ENCODE measurements at places on chromosomes 16 and 17. TPM values are rescaled to one million over a fixed set of nuclear protein-coding genes. Genes with fewer than 3 reads are reported as not detected.

DNA sequence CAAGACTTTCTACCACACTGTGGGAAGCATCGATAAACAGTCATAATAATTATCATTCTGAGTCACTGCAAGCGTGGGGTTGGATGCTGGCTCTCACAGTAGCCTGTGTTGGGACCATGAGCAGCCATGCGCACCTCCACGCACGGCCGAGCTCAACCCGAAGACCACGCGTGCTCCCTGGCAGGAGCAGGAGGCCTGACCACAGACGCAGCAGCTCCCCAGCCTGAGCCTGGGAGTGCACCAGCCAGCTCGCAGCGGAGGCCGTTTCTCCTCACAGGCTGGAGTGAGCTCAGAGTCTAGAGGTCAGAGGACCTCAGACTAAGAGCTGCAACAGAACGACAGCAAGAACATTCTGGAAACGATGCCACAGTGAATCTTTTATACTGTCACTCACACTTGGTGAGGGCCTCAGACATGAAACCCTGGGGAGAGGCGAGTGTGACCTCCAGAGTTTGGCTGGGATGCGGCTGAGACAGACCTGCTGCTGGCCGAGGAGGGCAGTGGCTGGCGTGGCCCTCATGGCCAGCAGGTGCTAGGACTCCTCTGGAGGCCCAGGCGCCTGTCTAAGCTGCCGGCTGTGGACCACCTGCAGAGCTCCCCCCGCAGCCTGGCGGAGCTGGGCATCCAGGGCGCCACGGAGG lies 6.0 kb downstream of the NDUFAF8 start:
- DNase-seq: no peak

Gene TBC1D3L
- total RNA-seq: 1.5 TPM

DNA sequence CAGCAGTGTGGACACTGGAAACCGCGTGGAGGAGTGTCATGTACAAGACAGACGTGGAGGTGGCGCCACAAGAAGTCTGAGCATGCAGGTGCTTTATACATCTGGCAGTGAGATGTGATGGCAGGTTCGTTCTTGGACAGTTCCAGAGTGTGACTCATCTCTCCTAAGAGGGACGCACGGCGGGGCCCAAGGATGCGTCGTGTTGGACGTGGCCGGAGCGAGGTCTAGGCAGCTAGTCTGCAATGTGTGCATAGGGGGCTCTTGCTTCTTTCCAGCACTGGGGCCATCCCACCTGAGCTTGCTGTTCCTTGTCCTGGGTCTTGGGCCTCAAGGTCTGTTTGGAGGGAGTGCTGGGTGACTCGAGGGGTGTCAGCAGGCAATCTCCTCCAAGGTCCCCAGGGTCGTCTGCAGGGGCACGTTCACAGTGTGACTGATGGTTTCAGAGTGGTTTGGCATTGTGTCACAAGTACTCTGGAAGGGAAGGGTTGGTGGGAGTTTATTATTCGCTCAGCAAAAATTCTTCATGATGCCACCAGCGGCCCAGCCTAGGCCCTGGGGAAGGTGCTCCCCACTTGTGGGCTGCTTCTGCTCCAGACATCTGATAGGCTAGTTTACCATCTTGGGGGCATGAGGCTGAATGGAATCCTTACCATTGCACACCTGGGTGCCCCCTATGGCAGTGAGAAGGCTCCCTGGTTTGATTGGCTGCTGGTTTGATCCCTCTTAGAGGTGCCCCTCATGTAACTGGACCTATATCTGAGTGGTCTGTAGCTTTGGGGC lies 22.1 kb downstream of the SPACA3 start:
- DNase-seq: no peak

DNA sequence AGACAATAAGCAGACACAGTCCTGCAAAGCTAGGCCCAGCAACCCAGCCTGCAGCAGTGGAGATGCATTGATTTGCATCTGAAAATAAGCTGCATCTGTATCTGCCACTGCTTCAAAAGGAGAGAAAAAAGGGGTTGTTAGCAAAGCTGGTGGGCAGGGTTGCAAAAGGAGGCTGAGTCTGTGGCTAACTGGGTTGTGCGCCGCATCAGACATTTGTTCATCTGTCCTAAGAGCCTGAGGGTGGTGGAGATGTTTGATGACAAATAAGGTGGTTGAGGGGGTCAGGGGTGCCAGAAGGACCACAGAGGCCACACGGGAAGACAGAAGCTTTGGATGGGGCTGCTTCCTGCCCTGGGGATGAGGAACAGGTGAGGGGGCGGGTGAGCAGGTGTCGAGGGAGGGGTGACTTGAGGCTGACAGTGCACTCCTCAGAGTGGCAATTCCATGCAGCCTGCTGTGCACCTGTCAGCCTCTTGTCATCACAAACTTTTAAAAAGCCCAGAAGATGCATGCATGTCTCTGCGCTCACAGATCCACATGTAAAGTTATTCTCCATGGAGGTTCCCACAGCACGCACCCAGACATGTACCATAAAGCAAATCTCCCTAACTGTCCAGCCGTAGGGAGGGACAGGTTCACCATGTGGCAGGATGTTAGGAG lies 35.4 kb downstream of the WSB1 start:
- DNase-seq: no peak

Gene CCDC78
- 0.12 TPM for total RNA-seq

DNA sequence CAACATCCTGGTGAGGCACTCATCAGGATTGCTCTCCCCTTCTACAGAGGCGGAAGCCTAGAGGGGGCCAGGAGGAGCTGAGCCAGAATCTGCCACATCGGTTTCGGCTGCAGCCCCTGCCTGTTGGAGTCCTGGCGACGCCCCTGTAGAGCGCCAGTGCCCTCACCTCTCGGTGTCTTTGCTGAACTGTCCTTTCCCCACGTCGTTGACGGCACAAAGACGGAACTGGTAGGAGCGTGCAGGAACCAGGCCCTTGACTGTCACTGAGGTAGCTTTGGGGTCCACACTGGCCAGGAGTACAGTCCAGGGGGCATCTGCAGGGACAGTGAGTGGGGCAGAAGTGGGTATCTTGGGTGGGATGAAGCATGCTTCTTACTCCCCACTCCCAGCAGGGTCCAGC lies 110.3 kb upstream of the CDC42EP4 start:
- DNase-seq: no peak

DNA sequence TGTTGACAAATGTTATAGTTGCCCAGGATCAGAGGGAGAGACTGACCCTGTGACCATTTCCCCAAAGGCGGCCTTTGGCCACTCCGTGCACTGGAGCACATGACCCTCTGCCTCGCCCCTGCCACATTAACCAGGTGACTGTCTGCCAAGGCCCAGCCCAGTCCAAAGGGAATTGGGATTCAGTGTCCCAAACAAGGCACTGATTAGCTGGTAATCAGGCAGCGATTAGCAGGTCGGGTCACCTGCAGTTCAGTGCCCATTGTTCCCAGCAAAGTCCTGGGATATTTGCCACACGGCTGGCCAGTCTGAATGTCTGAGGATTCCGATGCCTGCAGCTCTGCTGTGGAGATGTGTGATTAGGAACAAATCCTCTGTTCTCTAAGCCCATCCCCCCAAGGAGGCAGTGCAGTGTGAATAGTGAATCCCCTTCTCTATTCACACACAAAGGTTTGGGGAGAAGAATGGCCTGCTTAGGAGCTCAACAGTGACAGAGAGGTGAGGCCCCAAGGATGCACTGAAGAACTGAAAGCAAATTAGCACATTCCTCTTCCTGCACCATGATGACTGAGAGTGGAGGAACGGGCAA lies 123.1 kb upstream of the MAF start:
- no peak for DNase-seq

DNA sequence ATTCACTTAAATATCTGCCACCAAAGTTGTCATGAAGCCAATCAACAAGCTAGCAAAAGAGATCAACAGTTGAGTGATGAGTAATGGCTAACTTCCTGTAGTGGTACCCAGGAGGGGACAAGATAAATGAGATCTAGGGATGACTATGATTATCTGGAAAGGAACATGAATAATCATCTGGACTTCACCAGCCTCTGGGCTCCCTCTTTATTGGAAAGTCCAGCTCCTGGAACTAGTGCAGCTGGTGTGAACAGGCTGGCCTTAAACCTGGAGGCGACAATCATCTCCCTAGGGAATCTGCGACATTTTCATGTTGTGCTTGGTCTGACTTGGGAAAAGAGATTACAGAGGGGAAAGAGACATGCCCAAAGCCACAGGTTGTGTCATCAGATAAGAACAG lies 518.6 kb downstream of the GRIN2A start:
- no peak for DNase-seq

DNA sequence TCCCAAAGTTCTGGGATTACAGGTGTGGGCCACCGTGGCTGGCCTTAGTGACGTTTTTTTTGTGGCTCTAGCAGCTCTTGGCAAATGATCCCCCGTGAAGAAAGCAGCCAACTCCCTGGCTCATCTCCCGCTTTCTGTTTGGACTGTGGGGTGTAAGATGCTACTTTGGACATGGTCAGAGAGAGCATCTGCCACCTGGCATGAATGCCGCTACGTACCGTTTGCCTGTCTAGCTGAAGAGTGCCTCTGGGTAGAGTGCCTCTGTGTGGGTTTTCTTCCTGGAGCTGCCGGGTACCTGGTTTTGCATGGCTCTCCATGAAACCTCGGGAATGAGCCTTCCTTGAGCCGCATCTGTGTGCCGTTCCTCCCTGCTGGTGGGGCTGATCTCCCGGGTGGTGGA lies 34.3 kb downstream of the NDEL1 start:
- DNase-seq: no peak

DNA sequence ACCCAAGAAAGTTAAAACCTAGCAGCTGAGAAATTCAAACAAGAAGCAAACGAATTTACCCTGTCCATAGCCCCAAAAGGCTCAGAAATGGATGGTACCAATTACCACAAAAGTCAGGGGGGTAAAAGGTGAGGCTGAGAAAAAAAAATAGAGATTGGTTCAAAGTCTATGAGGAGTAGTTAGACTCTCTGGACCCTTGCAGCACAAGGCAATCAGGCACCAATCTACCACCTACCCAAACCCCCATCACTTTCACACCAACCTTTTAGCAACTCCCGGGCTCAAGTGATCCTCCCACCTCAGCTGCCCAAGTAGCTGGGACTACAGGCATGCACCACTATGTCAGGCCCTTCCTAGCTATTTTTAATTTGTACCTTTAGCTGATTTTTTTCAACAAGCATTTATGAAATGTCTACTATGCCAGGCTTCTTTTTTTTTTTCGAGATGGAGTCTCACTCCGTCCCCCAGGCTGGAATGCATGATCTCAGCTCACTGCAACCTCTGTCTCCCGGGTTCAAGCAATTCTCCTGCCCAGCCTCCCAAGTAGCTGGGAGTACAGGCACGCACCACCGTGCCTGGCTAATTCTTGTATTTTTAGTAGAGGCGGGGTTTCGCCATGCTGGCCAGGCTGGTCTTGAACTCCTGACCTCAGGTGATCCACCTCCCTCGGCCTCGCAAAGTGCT lies 40.8 kb downstream of the USP32 start:
- DNase-seq: no peak

DNA sequence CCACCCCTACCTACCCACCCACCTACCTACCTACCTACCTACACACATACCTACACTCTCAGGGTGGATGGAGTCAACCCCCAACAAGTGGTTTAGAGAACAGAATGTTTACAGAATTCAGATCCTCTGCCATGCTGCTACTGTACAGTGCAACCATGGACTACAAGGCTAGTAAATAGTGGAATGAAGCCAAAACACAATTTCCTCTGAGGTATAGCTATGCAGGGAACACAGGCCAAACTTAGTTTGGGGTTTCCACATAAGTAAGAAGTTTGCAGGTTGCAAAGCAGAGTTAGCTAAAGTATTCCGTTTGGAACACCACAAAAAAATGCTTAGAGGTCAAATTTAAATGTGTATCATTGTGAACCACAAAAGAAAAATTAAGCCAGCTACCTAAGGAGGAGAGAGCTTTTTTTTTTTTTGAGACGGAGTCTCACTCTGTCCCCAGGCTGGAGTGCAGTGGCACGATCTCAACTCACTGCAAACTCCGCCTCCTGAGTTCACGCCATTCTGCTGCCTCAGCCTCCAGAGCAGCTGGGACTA lies 2.7 kb upstream of the AP1G1 start:
- DNase-seq: no peak

DNA sequence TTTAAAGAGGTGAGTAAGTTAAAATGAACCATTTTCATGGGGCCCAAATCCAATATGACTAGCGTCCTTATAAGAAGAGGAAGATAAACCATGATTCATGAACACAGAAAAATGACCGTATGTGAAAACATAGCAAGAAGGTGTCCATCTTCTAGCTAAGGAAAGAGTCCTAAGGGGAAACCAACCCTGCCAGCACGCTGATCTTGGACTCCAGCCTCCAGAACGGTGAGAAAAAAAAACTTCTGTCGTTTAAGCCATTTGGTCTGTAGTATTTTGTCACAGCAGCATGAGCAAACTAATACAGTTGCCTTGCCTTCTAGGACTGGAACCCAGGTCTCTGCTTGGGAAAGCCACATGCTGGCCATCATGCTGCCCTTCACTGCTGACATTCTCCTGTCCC lies 4.2 kb upstream of the TMEM132E start:
- no peak for DNase-seq

GRCh38 chr16:27413956-27414355 lies 12.0 kb downstream of the IL21R start:
- no peak for DNase-seq

Gene TPSG1
- not detected for total RNA-seq

DNA sequence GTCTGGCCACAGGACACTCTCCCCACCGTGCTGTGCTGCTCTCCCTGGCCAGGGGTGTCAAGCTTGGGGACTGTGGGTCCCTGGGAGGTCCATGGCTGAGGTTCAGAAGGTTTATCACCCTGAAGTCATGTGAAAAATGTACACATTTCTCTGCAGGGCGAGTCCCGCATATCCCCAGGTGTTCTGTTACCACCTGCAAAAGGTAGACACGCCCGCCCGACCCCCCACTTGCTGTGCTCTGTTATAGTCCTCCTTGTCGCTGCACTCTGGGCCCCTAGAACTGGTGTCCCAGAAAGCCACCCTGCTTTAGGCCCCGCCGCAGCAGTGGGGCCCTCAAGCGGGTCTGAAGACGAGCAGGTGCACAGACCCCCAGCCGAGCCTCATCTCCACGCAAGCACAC lies 11.8 kb downstream of the JPT2 start:
- DNase-seq: no peak

DNA sequence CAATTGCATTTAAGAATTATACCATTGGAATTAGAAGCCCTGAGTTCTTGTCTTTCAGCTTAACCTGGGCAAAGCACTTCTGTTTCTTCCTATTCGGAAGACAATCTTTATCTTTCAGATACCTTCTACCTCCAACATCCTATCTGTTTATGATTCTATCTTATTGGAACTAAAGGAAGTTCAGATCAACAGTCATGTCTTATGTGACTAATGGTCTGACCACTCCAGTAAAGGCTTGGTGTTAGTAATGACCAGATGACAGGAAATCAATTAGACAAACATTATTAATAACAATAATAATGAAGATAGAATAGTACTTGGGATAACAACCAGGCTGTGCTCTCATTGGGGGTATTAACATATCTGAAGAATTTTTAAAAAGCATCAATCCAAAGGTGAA lies 11.3 kb downstream of the HS3ST3A1 start:
- no peak for DNase-seq

DNA sequence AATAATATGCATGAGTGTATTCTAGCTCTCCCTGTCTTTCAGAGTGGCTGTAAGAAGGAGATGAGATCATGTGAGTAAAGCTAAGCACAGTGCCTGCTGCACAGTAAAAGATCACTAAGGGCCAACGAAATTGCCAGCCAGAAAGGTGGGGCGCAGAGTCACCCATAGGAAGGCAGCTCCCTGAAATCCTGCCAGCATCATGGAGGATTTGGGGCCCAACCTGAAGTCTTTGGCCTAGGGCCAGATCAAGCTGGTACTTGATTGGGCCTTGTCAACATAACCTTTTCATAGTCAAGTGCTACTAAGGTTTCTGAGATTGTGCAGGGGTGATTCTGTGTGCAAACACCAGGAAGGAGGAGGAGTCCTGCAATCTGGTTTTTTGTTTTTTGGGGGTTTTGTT lies 16.5 kb downstream of the SCNN1B start:
- DNase-seq: no peak

Gene MYH1
- total RNA-seq: not detected

GRCh38 chr16:50809561-50809960 lies 67.7 kb downstream of the CYLD start:
- no peak for DNase-seq
